ENCODE measurements at places on chromosomes 13 and 19. TPM values are rescaled to one million over a fixed set of nuclear protein-coding genes. Genes with fewer than 3 reads are reported as not detected.
A peak's percentile ranks its signal among the peaks of the same experiment; 100 is the strongest.

F7 gene
- 0.35 TPM for total RNA-seq

DNA sequence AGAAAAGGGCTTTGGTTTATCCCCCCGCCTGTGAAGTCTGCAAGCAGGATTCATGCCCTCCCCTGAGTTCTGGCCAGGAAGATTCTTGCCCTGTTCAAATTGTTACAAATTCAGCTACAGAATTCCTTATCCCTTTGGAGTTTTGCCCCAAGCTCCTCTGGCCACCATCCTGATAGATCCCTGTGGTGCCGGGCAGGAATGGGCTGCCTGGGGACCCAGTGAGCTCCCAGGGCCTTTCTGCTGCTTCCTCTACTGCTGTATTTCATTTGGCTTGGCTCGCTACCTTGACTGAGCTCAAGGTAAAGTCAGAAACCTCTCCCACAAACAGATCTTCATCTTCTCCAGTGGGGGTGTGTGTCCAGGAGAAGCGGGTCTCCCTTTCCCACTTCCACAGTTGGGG is 194.6 kb upstream of the NBEA start:
- DNase-seq, result no peak

DNA sequence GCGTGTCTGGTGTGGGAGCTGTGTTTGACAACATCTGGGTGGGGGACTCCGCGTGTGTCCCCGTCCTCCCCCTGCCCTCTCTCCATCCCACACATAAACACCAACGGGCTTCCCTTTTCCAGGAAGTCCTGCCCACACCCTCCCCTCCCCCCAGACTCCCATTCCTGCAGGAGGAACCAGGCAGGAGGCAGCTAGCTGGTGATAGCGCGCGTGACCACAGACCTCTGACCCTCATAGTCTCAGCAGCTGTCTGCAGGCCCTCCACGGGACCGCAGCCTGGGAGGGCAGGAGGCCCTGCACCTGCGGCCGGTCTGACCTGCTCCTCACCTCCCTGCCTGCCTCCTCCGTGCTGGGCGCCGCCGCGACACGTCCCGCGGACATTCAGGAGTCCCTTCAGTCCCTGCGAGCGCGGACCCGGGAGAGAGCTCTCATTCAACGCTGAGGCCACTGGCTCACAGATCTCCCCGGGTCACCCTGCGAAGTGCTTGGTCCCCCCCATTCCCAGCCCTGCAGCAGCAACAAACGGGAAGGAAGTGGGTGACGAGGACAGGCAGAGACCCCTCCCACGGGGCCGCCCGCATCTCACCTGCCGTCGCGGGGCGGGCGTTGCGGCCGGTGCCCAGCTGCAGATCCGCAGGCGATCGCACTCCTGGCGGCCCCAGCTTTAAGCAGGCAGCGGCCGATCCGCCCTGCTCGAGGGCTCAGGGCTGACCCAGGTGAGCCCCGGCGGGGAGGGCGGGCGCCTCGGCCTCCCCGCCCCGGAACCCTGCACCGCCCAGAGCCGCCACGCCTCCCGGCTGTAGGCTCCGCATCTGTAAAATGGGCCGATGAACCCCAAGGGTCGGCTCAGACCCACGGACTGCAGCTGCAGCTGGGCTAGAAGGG is 1.1 kb upstream of the ACP5 start:
- DNase-seq, result peak; percentile 81

- DNase-seq, result no peak
Observed at GRCh38 chr13:94556621-94557020, 39.3 kb downstream of the TGDS start.

DNA sequence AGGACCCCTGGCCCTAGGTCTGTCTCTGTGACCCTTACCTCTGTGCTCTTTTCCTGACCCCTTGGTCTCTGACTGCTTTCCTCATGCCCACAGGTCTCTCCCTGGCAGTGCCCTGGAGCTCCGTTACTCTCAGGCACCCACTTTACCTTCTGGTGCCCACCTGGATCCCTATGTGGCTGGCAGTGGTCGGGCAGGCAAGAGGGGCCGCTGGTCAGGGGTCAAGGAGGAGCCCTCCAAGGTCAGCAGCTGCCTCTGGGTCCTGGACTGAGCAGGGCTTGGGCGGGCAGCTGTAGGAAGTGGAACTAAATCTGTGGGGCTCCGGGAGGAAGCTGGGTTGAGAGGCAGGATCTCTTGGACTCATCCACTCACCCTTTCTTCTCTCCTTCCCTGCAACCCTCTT is 16.3 kb downstream of the PPFIA3 start:
- DNase-seq, result no peak

DNA sequence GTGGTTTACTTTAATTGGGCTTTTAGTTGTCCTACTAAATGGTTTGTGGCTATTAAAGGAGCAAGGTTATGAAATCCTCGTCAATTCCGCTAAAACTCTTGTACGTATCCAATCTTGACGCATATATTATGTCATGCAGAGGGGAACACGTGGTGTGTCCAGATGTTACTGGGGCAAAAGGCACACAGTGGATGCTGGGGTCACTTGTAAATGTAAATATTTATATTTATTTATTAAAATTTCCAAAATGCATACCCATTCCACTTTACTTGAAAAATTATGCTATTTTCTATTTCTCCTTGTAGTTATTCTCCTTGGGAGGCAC is 36.7 kb upstream of the SLC46A3 start:
- DNase-seq, result no peak

GRCh38 chr19:53521373-53522202 is 16.4 kb upstream of the ZNF331 start:
- no peak for DNase-seq

GRCh38 chr13:97758317-97758716 is 195.2 kb upstream of the IPO5 start:
- no peak for DNase-seq

GRCh38 chr13:27425918-27426630 is 1.7 kb downstream of the GTF3A start:
- DNase-seq, result peak; percentile 47

DNA sequence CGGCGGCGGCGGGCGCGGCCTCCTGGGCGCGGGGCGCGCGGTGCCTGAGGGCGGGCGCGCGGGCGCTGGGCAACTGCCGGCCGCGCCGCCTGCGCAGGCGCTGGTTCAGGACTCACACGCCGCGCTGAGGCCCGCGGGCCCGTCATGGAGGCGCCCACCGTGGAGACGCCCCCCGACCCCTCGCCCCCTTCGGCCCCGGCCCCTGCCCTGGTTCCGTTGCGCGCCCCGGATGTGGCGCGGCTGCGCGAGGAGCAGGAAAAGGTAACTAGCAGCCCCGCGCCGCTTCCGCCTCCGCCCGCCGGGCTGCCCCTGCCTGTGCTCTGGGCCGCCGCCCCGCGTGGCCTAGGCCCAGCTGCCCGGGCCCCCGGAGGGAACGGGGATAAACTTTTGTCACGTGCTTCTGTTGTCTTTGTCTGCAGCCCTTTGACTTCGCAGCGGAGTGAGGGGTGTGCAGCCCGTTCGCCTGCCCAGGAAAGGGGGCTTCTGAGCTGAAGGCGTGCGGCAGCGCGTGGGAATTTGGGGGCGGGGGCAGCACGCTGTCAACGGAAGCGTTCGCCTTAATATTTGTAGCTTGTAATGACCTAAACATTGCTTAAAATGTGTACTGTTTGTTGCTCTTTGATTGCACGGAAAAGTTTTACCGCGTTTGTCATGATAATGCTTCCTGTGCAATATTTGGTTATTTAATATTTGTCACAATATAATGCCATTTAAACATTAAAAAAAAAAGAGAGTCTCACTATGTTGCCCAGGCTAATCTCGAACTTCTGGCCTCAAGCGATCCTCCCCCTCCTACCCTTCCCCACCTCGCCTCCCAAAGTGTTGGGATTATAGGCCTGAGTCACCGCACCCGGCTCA is 594 bp downstream of the URI1 start:
- peak; percentile 75 for DNase-seq

- no peak for DNase-seq
Observed at GRCh38 chr13:113526466-113527220, 36.1 kb upstream of the DCUN1D2 start.

- no peak for DNase-seq
Observed at GRCh38 chr13:23856008-23856750, 33.0 kb downstream of the MIPEP start.

GRCh38 chr13:111790621-111791020 is 276.3 kb upstream of the SOX1 start:
- DNase-seq, result no peak

GRCh38 chr19:39183104-39183503 is 13.7 kb upstream of the NCCRP1 start:
- no peak for DNase-seq

ANKLE1 gene
- 1.4 TPM for total RNA-seq

TSSK6 gene
- 0.76 TPM for total RNA-seq

TSKS gene
- not detected for total RNA-seq

DNA sequence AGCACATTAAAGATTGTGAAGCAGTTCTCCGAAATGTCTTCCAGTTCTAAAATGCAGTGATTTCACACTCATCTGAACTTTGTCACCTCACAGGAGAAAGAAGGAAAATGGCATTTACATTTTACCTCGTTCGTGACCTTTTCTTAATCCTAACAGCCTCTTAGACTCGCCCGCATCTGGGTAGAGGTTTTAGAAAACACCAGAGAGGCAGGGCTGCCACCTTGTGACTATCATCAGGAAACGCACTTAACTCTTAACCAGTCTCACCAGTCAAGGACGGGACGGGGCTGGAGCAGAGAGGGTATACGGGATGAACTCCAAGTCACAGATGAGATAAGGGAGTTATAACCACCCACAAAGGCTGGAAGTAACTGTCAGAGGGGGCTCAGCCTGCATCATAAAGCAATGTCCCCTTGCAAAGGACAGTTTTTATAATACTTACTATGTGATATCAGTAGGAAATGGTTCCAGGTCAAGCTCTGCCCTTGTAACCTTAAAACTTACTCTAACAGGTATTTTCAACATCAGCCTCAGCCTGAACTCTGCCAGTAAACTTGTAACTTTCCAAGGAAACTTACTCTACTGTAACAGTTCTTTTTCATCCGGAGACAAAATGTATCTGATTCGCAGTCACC is 8.6 kb upstream of the CEACAM6 start:
- no peak for DNase-seq

- no peak for DNase-seq
Observed at GRCh38 chr13:113959198-113959597, 14.7 kb downstream of the C13orf46 start.

GRCh38 chr13:107329991-107330390 is 762.1 kb upstream of the ARGLU1 start:
- DNase-seq, result no peak

DNA sequence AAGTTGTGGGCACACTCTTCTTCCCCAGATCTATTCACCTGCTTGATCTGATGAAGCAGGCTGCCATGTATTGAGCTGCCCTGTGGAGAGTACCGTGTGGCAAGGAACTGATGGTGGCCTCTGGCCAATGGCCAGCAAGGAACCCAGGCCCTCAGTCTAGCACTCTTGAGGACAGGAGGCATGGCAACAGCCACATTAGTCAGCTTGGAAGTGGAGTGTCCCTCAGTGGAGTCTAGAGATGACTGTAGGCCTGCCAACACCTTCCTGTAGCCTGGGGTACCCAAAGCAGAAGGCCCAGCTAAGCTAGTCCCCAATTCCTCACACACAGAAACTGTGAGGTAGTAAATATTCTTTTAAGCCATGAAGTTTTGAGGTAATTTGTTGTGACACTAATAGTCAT is 412.5 kb downstream of the DACH1 start:
- no peak for DNase-seq
